IMR-90 (cell line): ENCODE measurements at places on chromosomes 2 and 18.
A peak's percentile ranks its signal among the peaks of the same experiment; 100 is the strongest.

DNA sequence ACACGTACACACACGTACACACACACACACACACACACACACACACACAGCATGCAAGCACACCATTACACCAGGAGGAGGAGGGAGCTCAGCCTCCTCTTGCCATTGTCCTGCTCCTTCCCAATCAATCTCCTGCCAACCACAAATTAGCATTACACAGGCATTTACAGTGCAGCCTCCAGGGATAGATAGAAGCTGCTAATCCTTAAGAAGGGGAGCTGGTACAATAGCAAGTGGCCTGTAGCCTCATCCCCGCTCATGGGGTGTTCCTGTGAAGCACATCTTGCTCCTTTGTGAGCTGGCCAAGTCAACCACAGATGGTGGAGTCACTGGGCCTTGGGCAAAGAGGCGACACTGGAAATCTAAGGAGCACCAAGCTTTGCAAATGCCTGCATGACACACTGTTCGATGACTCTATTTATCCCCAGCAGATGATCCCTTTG, 110.3 kb upstream of the PKDCC start:
- DNase-seq, result peak; percentile 41

DNA sequence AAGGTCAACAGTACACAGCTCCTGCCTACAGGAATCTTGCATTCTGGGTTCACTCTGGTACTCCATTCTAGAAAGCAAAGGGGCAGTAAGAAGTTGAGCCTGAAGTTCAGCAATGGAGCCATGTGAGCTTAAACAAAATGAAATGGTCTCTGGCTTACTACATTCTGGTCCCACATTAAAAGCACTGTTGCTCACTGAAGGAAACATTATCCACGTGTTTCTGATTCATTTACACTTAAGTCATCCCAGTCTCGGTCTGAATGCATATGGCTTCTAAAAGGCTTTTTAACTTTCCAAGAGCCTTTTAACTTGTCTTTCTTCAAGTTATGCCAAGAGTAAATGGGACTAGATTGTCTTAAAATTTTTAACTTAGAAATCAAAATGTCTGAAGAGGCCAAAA, 177.8 kb downstream of the LNPK start:
- DNase-seq, result no peak

DNA sequence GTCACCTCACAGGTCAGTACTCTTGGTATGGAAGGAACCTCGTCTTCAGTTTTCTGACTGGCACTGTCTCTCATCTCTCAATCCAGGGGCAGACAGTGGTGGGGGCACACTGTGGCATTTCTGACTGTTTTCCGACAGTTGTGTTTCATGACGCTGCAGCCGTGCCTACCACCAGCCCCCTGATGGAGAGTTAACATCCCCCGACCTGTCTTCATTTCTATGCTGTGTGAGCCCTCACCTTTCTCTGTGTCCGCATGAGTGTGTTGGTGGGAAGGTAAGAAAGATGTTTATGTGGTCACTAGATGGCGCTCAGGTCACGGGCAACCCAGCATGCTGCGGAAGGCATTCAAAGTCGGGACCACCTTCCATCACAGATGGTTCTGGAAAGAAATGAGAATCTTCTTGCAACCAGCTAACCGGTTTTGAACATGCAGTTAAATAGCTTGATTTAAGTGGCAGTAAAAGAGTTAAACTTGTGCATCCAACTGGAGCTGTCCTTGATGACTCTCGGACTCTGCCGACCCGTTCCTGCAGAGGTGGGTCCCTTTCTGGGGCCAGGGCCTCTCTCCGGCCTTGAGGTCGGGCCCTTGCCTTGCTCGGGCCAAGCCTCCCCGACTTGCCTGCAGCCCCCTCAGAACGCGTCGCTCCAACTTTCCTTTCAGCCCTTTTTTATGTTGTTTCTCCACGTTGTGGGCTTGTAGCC, 92.4 kb downstream of the DYSF start:
- peak; percentile 55 for DNase-seq

DNA sequence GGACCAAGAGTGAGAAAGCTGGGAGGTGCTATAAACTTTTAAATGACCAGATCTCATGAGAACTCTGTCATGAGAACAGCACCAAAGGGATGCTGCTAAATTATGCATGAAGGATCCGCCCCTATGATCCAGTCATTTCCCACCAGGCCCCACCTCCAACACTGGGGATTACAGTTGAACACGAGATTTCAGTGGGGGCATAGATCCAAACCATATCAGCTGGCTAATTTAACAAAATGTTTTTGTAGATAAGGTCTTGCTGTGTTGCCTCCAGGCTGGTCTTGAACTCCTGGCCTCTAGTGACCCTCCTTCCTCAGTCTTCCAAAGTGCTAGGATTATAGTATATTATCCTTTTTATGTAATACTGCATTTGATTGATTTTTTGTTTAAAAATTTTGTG, 56.0 kb downstream of the NBEAL1 start:
- no peak for DNase-seq

- peak; percentile 43 for DNase-seq
Observed at GRCh38 chr2:27762951-27763906, 8.3 kb upstream of the MRPL33 start.

DNA sequence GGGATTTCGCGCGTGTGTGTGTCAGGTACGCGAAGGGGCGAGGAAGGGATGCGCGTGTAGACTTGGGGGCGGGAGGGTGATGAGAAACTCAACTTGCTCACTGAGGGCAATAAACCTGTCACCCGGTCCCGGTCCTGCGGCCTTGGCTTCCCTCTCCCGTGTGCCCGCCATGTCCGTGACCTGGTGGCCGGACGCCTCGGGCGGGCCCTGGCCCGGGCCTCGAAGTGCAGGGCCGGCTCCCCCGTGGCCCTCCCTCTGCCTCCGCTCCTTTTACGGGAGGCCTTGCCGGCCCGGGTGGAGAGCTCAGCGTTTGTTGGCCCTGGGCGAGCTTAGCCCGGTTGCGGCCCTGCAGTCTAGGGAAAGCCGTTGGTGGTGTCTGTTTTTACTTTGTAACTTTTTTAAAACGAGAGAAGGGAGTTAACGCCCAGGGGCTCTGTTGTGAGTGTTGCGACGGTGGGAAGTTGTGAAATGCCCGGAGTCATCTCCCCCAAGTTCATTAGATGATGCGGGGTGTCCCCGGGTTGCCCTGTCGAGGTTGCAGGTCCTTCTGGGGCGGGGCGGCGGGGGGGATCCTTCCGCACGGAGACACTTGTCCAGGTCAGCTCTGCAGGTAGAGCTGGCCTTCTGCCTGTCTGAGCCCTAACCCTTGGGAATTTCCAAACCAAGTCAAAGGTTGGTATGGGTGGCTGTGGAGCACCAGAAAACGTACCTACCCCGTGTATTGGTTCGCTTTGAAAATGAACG, 883 bp downstream of the SMCHD1 start:
- DNase-seq, result peak; percentile 31

DNA sequence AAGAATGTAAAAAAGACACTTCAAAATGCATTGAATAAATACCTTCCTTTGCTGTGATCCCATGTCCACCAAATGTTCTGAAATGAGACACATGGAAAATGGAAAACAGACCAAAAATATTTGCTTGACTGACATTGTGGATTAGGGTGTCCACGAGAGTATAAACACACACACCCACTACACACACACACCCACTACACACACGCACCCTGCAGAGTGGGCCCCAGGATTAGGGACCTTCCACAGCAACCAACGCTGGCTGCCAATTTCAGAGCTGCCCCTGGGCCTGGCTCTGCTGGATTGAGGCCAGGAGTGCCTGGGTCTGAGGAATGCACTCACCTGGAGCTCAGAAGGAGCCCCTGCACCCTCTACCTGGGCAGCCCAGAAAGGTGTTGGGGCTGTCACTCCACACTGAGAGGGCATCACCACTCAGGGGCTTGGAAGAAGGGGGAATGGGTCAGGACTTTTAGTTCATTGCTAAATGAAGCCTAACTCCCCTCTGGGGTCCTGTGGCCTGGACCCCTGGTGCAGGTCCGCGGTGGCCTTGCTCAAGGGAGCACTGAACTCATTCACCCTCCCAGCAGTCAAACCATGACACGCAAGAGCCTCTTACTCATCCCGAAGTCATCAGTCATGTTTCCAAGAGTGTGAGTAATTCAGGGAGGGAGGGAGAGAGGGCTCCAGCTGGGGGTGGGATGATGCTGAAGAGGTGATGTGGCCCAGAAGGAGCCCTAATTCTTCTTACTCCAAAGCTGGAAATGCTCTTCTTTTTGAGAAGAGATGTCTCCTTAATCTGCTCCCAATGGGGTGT, 50.2 kb upstream of the PLB1 start:
- DNase-seq, result peak; percentile 97

DNA sequence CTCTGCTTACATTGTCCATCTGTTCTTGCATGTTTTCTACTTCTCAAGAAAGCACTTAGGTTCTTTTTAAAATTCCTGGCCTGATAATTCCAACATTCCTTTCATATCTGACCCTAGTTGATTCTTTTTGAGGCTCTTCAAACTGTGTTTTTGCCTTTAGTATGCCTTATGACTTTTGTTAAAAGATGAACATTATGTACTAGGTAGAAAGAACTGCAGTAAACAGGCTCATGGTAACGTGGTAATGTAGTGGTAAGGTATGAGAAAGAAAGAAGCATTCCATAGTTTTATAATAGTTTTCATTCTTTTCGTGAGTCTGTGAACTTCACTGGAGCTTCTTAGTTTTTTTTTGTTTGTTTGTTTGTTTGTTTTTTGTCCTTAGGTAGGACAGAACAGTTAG, 306.4 kb downstream of the MBD2 start:
- no peak for DNase-seq

GRCh38 chr2:831622-832021, 119.0 kb upstream of the SNTG2 start:
- no peak for DNase-seq

DNA sequence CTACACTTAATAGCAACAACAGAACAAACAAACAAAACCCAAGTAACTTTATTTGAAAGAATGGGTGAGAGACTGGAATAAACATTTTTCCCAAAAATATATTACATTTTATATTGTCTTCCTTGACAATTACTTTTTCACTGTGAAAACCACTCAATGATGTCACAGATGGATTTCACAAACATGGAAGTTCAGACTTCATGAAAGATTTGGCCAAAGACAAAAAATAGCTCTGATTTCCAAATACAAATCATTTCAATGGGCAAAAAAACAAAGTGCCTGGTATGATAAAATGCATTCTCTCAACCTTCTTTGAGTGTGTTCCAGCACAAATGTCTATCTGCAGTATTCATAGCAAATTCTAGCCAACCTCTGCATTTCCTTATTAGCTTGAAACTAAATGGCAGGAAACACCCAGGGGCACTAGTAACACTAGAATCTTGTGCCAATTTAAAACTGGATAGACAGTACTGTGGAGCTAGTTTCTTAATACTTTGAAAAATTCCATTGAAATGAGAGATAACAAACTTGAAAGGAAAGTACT, 28.5 kb upstream of the NAPG start:
- DNase-seq, result no peak

GRCh38 chr2:239394346-239394945, 6.4 kb downstream of the HDAC4 start:
- DNase-seq, result no peak

DNA sequence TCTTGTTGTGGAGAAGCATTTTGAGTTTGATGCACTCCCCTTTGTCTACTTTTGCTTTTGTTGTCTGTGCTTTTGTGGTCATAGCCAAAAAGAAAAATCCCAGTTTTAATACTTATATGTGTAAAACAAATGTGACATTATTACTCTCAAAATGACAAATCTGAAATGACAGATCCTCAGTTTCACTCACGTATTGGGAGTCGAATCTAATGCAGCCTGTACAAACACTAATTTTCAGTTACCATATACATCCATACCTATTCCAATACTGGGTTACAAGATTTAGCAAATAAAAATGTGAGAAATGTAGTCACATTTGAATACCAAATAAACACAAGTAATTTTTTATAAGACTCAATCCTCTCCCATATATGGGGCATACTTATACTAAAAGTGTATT, 148.2 kb upstream of the ZNF516 start:
- no peak for DNase-seq

GRCh38 chr2:134406311-134406710, 152.4 kb downstream of the MGAT5 start:
- DNase-seq, result no peak

DNA sequence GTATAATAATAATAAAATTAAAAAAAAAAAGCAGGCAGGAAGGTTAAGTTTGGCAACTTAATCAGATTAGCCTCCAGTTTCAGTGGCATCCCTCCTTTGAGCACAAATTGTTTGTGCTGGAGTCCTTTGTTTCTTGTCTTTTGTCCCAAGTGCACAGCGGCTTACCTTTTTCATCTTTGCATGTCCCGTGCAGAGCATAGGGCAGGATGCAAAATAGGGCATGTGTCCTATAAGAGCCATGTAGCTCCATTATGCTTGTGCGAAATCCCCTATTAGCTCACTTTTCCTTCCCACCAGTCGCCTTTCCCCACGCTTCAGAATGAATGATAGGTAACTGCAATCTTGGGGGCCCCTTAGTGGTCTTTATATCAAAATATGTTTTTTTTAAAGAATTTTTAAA, 216.8 kb downstream of the TSN start:
- DNase-seq, result no peak

- DNase-seq, result no peak
Observed at GRCh38 chr2:239496700-239497099, 95.9 kb upstream of the HDAC4 start.

- DNase-seq, result peak; percentile 33
Observed at GRCh38 chr2:29260142-29260772, 145.0 kb downstream of the CLIP4 start.

DNA sequence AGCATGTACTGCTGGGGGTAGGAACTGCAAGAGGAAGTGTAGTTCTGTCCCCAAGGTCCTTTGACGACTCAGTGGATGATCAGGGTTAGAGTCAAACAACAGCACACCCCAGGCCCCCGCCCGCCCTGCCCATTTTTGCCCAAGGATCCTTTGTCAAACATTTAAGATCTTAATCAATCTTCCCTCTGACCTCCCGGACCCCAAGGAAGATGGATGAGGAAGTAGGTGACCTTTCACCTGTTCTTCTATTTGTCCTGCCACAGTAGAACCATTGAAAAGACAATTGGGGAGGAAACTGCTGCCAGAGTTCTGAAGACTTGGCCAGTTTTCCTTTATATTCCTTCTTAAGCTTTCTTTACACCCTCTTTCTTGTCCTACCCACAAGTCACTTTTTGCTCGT, 12.1 kb downstream of the EPHA4 start:
- DNase-seq, result no peak

DNA sequence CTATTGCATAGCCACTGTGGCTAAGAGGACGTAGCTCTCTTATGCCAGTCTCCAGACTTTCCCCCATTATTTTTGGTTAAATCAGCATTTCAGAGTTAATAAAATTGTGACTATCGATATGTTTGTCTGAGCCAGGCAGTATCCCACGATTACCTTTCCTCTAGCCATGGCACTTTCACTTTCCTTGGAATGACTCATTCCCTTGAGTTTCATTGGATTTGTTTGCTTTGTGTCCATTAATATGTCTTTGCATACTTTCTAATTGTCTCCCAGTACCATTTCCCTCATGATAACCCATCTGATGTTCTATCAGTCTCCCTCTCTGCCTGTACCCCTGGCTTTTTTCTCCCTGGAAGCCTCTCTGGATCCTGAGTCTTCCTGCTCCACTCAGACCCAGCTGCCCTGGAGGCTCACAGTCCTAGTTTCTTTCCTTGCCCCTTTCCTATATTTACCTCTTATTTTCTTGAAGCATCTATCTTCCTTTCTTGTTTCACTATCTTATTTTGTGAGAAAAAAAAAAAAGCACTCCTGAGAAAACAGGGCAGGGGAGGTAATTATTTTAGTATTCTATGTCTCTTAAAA, 126.1 kb downstream of the MTX2 start:
- peak; percentile 13 for DNase-seq

GRCh38 chr2:21924640-21925285, 801.0 kb downstream of the TDRD15 start:
- peak; percentile 2 for DNase-seq

- no peak for DNase-seq
Observed at GRCh38 chr18:64175432-64175831, 26.5 kb upstream of the LINC00305 start.
